ENCODE measurements at places on chromosomes 1 and 21. TPM values are rescaled to one million over a fixed set of nuclear protein-coding genes. Genes with fewer than 3 reads are reported as not detected.

GUCA2A gene
- not detected for total RNA-seq

ATP1A4 gene
- not detected for total RNA-seq

SPATA21 gene
- not detected for total RNA-seq

C1QTNF12 gene
- 3.5 TPM for total RNA-seq

HUNK gene
- 0.55 TPM for total RNA-seq

HMGCS2 gene
- total RNA-seq = 867 TPM

DNA sequence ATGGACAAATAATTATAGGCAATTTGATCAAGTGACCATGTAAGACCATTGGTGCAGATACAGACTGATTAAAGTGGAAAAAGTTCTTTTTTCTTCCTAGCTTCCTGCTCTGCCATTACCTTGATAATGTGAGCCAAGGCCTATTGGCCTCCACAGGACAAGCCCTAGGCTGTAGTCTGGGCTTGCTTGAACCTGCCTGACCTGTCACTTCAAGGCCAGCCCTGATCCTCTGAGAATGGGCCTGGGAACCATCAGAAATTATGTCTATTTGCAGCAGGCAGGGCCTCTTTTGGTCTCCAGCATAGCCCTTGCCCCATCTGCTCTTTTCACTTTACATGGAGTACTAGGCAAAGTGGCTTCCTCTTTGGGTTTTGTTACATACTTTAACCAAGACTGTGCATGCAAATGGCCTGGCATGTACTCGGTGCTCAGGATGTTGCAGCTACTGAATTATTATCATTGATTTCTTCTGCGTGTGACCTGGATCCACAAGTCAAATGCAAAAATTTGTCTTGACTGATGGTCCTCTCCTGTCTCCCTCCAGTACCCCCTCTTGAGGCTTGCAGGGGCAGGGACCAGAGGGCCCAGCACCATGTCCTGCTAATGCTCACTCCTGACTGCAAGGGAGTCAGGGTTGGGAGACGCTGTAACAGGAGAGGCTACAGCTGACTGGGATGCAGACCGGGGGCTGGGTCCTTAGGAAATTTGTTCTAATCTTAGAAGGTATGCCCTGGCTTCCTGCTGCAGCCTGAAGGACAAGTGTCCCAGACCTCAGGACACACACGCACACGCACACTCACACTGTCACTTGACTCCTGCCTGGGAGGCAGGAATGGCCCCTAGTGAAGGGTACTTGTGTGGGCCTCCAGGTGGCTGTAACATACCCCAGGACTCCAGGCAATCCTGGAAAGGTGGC is 39.4 kb downstream of the RCSD1 start:
- no peak for DNase-seq

DNA sequence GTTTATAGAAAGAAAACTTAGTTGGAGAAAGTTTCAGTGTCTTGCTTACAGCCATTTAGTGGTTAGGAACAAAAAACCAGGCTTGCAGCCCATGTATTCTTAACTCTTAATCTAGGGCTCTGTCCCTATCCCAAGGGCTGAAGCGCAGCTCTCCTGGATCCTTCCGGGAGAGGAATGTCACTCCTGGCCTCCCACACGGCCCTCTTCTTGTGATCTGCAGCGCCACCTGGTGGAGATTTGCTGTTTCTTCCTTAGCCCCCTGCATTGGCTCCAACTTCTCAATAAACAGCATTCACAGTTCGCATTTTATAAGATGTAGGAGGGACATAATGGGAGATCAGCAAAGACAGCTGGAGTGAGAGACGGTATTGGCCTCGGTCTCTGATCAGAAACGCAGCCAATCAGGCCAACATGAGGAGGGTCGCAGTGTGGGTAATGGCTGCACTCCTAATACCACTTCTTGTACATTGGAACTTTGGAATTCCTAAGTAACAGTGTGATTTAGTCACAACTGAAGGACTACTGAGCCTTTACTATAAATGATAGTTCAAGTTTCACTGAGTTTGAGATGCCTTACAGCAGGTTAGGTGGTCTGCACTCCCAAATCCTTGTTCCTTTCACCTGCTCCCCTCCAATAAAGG is 283.4 kb downstream of the ASTN1 start:
- peak; percentile 59 for DNase-seq

GRCh38 chr1:102742426-102742825 is 365.9 kb downstream of the COL11A1 start:
- no peak for DNase-seq

GRCh38 chr21:43851593-43851992 is 13.4 kb upstream of the AGPAT3 start:
- DNase-seq = no peak

DNA sequence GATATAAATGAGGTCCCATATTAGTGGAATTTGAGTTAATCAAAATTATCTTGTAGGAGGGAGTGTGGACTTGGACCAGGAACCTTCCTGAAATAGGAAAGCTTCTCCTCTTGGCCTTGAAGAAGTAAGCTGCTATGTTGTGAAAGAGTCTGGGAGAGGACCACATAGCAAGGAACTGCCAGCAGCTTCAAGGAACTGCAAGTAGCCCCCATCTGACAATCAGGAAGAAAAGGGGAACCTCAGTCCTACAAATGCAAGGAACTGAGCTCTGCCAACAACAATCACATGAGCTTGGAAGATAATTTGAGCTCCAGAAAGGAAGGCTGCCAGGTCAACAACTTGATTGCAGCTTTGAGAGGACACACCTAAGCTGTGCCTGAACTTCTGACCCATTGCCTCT is 8.2 kb upstream of the PRMT6 start:
- DNase-seq = no peak

GRCh38 chr1:219000631-219001030 is 173.0 kb upstream of the LYPLAL1 start:
- no peak for DNase-seq

DNA sequence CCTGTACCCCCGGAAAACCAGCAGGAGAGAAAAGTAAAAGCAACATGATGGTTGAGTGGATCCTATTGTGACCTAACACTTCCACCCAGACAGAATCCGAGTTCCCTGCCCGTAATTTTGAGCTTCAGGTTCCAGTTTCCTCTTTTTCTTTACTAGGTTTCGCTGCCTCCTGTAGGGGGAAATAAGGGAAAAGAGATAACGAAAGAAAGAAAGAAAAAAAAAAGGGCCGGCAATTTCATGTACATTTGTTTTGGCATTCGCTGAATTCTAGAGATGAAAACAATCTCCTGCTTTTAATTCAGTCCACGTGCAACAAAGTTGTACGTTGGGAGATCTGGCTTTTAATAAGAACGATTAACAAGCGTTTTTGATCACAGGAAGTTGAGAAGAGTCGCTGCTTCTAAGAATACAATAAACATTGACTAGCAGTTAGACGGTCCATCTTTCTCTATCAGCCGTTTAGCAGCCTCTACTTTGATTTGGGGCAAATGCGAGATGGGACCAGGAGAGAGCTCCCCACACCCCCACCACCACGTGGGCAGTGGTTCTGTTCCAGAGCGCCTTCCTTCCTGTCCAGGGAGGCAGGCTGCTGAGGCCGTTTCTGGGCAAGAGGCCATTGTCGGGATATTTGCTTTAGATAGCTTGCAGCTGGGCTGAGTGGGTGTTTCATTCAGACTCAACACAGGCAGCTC is 155.9 kb upstream of the RUNX1 start:
- DNase-seq = no peak

- no peak for DNase-seq
Measured at GRCh38 chr1:1407636-1408318, 684 bp upstream of the MRPL20 start.

- DNase-seq = no peak
Measured at GRCh38 chr1:145759721-145760120, 40.4 kb downstream of the CD160 start.

DNA sequence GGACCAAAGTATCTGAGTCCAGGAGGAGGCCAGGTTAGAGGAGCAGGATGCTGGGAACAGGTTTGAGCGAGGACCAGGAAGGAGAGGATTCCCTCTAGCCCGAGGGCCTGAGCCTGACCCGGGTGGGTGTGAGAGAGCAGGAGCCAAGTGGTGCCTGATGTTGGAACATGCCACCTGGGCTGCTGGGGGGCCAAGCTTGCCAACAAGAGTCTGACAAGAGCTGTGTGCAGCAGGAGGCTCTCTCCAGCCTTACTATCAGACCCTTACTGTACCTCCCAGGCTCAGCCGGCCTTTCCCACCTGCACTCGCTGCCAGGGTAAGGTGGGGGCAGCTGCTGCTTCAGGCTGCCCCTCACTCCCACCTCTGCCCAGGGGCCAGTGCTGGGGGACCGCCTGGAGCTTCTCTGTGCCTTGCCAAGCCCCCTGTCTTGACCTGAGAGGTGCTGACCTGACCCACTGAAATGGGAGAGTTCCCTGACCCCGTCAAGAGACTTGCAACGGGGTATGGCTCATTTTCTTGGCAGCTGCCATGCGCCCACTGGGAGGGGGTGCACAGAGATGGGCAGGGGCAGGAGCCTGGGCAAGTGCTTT is 159.6 kb upstream of the VAMP3 start:
- no peak for DNase-seq

DNA sequence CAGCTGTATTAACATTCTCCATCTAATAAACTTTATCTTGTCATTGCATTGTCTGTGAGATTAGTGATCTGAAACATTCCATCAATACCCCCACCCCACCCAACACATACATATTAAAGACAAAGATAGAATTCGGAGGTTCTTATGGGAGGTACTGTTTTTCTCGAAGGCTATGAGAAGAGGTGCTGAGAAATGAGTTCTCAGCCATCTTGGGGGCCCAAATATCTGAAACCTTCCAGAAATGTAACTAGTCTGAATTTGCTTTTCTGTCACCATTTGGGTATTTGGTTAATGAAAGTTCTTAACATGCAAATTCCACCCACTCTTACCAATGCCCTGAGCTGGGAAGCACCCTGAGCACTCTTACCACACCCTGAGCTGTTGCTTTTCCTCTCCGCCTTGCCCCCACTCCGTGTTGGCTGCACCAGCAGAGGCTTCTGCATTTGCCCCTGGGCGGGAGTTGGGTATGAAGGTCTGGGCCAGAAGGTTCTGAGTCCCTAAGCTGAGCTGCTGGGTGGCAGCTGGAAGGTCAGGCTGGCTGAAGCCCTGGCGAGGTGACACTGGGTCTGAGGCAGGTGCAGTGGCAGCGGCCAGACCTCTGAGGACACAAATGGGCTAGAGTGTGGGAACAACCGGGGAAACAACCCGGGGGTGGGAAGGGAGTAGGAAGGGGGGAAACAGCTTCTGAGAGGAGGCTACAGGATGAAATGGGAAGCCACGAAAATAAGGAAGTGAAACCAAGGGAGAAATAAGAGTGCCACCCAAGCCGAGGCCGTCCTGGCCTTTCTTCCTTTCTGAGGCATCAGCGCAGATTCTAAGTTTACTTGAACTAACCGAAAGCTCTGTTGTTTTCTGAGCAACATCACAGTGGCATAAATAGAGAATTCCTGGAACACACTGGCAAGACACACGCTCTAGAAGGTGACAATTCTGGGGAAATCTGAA is 26.3 kb upstream of the IER5 start:
- DNase-seq = no peak

- DNase-seq = no peak
Measured at GRCh38 chr1:193242000-193242399, 55.6 kb upstream of the B3GALT2 start.

Data from left lobe of liver (tissue), 2 donors.